Mammary epithelial cell (primary cell): ENCODE measurements at places on chromosomes 11 and 22.

- no peak for DNase-seq
Observed at GRCh38 chr11:112617977-112618826, 343.0 kb upstream of the NCAM1 start.

DNA sequence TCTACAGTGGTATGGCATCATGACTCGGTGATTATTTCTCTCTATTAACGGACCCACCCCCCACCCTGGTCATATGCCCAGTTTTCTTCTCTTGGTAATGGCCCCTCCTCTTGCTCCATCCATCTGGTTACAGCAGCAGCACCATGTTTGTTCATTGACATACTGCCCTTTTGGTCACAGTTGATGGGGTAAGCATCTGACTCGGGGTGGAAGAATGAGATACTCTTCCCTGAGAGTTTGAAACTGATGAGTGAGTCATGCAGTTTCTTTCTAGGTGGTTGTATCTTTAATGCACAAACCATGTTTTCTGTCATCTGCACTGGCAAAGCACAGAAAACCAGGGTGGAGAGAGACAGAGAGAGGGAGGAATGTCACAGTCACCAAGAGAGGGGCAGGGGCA lies 126.0 kb downstream of the SYN3 start:
- peak; percentile 73 for DNase-seq

GRCh38 chr11:78427615-78428265 lies 10.1 kb upstream of the GAB2 start:
- peak; percentile 57 for DNase-seq

- no peak for DNase-seq
Observed at GRCh38 chr11:129911298-129911697, 15.9 kb upstream of the NFRKB start.

GRCh38 chr11:123702139-123702538 lies 39.3 kb downstream of the ZNF202 start:
- no peak for DNase-seq

GRCh38 chr11:86753459-86753858 lies 46.9 kb upstream of the PRSS23 start:
- no peak for DNase-seq

DNA sequence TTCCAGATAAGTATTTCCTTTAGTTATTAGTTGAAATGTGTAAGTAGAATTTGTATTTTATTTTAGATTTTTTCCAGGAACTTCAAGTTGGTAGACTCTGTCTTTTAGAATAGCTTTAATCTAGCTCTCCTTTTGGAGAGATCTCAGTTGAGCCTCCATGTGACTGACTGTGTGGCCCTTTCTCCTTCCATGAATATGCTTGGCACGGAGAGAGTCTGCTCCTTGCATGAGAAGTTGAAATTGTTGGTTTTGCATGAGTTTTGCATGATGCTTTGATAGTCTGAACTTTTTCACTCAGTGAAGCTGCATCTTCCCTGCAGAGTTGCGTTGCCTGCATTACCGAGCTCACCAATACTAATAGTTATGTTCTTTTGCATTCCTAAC lies 32.8 kb upstream of the CTTN start:
- DNase-seq, result no peak

GRCh38 chr11:34513682-34514449 lies at the start of gene ELF5:
Gene ELF5 (minus strand): TSS chr11:34513794. CDS start chr11:34505749, 8,045 bp downstream.
- no peak for DNase-seq

- DNase-seq, result no peak
Observed at GRCh38 chr11:91768783-91769182, 455.8 kb upstream of the FAT3 start.

GRCh38 chr11:118618115-118618990 lies 10.9 kb downstream of the PHLDB1 start:
- peak; percentile 40 for DNase-seq

GRCh38 chr11:8283465-8284230 lies 20.0 kb upstream of the LMO1 start:
- no peak for DNase-seq
